T-helper 1 cell (primary cell): ENCODE measurements at places on chromosomes 5 and 9.

- DNase-seq, result no peak
Measured at GRCh38 chr5:39980056-39980455, 555.3 kb upstream of the DAB2 start.

GRCh38 chr5:38445374-38446028, 110.9 kb downstream of the LIFR start:
- DNase-seq, result no peak

DNA sequence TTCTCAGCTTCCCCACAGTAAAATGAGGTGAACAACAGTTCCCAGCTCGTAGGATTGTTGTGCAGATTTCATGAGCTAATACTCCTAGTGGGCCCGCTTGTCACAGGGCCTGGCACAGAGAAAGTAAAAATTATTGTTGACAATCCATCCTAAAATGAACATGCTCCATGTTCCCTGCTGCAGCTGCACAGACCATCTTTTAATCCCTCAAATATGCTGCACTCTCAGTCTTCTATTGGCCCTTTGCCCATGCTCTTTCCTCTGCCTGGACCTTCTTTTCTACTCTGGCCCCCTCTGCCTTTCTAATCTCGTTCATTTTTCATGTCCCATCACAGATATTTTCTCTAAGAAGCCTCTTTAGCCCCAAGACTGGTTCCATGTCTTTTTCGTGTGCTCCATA, 117.7 kb upstream of the NR3C1 start:
- DNase-seq, result no peak

DNA sequence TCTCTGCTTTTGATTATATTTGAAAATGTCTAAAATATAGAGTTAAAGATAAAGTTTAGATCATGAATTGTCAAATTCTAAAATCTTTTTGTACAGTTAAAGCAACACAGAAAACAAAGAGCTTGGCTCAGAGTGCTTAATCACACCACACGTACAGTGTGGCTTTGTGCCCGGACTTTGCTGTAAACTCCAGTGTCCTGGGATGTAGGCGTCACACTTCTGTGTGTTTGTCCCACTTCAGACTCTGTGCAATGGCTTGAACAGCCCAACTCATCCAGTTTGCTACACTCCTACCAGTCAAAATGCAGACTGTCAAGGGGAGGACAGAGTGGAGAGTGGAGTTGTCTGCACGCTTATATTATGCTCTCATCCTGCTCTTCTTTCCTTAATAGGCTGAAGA, 45.3 kb downstream of the SMARCA2 start:
- DNase-seq, result no peak

DNA sequence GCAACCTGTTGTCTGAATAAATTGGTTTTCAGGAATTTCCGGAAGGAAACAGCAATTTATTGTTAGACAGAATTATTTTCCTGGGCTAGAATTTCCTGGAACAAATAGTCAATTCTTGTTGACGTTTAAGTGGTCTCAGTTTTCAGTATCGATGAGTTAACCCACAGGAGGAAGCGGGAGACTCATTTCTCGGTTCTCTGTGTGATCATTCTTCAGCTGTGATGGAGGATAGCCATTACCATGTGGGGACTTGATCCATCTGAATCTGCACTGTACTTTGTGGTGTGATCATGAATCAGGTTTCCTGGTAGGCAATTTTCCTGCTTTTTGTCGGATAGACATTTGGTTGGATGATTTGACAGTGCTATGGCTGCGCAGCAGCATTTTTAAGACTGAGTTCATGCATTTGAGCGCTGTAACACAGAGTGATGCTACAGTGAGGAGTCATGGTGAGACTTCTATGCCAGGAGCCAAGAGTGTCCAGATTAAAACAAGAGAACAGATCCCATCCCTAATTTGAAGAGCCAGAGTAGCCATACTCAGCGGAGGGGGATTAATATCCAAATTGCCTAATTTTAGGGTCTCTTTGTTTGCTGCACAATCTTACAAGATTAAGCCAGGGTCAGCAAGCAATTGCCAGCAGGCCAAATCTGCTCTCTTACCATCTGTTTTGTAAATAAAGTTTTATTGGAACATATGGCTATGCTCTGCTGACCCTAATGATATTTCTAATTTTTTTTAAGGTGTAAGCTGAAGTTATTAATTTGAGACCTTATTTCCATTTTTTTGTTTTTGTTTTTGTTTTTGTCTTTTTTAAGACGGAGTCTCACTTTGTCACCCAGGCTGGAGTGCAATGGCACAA, 355.9 kb downstream of the RAB3C start:
- DNase-seq, result no peak

DNA sequence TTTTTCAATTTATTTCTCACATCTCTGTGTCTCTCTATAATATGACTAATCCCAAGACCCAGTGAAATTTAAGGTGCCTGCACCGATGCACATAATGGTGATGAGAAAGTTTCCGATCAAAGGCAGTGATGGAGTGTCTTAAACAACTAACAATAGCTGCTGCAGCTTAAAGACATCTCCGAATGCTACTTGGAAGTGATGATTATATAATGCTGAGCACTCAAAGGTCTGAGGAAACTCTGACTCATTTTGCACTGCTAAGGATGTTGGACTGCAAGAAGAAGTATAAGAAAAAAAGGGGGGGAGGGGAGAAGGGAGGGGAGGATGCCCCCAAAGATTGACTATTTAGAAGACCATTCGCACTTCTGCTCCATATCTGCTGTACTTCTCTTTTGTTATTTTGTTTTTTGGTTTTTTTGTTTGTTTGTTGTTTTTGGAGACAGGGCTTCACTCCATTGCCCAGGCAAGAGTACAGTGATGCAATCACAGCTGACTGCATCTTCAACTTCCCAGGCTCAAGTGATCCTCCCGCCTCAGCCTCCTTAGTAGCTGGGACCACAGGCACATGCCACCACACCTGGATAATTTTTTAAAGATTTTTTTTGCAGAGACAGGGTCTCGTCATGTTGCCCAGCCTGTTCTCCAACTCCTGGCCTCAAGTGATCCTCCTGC, 192.2 kb downstream of the HSD17B3 start:
- no peak for DNase-seq

GRCh38 chr9:89593727-89594427, 10.9 kb upstream of the GADD45G start:
- DNase-seq, result peak; percentile 37
